Stimulated activated CD4-positive, alpha-beta T cell treated with anti-CD3 and anti-CD28 coated beads, Interleukin-1b, Interleukin-23, amount 100 ng/mL, for 4 hours (primary cell): ENCODE measurements at places on chromosomes 6 and 20.

DNA sequence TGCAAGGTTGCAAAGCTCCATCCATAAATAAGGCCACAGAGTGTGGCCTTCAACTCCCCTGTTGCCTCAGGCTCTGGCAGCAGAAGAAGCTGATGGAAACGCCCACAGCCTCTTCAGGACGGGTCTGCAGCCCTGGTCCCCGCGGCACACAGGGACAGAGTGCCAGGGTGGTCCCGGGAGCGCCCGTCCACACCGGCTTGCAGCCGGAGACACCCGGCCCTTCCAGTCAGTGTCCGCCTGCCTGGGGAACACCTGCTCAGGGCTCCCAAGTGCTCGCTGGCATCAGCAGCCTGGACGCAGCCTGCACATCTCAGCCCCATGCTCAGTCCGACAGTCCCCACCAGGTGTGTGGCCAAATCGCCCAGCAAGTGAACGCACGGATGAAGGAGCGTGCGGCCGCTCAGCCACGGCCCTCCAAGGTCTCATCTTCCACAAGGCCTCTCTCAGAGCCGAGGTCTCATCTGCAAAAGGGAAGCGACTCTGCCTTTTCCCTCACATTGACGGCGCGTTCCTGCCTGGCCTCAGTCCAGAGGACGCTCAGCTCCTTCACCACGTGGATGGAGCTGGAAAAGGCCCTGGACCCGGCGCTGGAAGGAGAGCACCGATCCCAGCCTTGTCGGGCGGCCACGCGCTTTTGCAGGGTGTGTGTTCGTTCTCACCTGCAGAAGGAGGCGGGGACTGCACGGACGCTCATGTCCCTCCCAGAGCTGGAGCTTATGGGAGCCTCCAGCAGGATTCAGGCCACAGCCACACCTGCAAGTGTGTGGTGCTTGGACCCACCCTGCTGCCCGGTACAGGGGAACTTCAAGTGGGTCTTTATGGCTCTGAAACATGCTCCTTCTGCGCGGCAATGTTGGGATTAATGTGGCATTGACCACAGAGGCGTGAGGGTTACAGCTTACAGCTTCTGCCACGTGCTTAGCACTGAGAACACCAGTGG is 180.4 kb downstream of the DLL1 start:
- no peak for DNase-seq

- no peak for DNase-seq
Measured at GRCh38 chr20:63006540-63007359, at the start of gene BHLHE23. BHLHE23 (minus strand) TSS chr20:63006964; CDS start chr20:63006774, 190 bp downstream.

- no peak for DNase-seq
Measured at GRCh38 chr20:44253528-44253927, 6.4 kb downstream of the GDAP1L1 start.

GRCh38 chr6:10529231-10529801 is 8.2 kb downstream of the GCNT2 start:
- no peak for DNase-seq
